ENCODE measurements at places on chromosomes 2 and 18.

DNA sequence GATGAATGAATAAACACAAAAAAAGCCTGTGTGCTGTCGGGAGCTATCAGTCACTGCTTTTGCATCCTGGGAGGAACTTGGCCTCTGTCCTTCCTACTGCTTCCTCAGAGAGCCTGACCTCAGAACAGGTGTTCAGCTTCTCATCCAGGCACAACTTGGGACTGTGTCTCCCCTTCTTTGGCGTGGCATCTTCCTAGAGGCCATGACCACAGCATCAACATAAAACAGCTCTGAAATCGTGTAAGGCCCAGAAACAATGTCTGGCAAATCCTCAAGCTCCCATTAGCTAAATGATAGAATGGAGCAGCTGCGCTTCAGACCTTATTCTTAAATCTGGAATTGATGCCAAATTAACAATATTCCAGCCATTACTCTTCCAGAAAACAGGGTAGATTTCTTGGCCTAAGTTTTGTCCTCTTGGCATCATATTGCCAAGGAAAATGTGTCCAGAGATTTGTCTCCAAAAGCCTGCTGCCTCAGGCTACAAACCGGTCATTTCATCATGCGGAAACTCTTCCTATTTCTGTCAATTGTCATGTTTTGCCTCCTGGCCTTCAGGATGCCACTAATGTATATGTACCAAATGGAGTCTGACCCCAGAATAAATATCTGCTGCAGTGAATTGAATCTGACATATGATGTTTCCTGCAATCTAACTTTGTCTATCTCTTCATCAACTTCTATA, 53.2 kb upstream of the RAB27B start:
- DNase-seq, result no peak

- no peak for DNase-seq
Observed at GRCh38 chr2:101617188-101617587, 80.3 kb upstream of the MAP4K4 start.

GRCh38 chr2:95121093-95121406, 558 bp downstream of the MRPS5 start:
- peak; percentile 4 for DNase-seq

DNA sequence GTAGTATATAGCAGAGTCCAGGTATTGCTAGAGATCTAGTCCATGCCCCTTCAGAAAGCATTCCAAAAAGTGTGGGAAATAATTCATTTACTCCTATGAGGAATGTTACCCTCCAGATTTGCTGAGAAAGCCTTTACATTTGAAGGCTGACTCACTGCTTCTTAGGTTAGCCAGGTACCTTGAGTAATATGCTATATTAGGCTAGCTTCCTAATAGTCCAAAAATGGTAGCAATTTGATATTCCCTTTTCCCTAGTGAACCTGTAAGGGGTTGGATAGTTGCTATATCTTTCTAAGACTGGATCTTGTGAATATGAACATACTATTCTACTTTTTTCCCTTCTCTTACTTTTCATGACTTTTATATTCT, 63.6 kb downstream of the SPOPL start:
- DNase-seq, result no peak

DNA sequence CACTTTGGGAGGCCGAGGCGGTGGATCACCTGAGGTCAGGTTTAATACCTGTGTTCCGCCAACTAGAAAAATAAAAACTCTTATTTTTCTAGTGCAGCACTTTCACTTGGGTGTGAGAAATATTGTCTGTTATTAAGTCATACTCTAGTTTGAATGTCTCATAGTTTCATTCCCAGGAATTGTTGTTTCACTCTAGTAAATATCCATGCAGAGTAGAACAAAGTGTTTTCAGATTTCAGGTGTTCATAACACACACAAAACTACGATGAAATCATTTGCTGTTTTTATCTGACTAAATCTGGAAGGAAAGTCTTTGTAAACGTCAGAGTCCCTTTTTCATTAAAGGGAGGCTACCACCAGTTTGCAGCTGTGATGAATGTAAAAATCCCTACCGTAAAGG, 4.0 kb downstream of the FAM117B start:
- no peak for DNase-seq

- DNase-seq, result no peak
Observed at GRCh38 chr2:226652369-226652768, 147.3 kb downstream of the IRS1 start.

GRCh38 chr2:20185176-20186022, 39.5 kb downstream of the SDC1 start:
- DNase-seq, result no peak

- DNase-seq, result no peak
Observed at GRCh38 chr2:60312618-60313017, 240.8 kb downstream of the BCL11A start.

GRCh38 chr18:54932472-54932871, 26.8 kb downstream of the CCDC68 start:
- DNase-seq, result no peak

DNA sequence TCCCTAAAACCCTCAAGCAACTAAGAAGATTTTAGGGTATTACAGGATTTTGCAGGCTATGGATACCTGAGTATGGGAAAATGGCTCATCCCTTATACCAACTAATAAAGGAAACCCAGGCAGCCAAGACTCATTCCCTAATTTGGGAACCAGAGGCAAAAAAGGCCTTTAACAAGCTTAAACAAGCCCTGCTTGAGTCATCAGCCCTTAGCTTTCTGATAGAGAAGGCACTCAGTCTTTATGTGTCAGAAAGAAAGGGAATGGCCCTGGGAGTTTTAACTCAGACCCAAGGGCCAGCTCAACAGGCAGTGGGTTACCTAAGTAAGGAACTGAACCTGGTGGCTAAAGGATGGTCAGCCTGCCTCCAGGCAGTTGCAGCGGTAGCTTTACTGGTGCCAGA, 96.9 kb upstream of the RMP24 start:
- no peak for DNase-seq

DNA sequence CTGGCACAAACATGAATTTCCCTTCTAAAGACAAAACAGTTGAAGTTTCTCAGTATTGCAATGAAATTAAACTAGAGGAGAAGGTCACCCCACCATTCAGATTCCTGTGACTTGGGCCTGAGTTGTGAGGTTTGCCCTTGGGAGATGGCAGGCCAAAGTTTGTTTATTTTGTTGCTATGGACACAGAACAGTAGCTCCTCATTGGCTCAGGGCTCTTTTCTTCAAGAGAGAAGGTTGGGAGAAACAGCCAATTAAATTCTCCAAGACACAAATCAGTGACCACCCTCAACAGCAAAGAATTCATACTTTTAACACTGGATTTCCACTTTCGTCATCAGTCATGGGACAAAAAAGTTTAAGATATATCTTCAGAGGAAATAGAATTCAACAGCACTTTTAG, at the start of gene FLACC1:
TSS of gene FLACC1 (minus strand) at position 125 of the 400 bp plus-strand sequence. CDS start 5,941 bp downstream, outside the sequence.
- DNase-seq, result no peak

GRCh38 chr2:30148850-30149249, 2.0 kb downstream of the YPEL5 start:
- no peak for DNase-seq

DNA sequence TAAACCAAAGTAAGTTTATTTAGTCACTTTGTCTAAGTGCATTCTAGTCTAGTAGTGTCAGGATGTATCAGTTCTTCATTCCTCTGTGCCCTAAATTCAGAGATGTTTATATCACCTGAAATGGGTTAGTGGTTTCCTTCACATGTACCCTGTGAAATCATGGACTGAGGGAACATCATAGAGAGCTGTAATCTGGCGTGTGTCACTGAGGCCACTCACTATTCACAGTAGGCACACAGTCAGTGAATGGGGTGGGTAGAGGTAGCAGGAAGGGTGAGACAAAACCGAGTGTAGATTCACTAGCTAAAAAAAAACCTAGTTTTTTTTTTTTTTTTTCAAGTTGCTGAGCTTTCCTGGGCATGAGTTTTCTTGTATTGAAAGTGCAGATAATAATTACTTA, 5.6 kb downstream of the KIF5C start:
- no peak for DNase-seq

GRCh38 chr2:75577280-75577679, 16.5 kb upstream of the EVA1A start:
- no peak for DNase-seq

DNA sequence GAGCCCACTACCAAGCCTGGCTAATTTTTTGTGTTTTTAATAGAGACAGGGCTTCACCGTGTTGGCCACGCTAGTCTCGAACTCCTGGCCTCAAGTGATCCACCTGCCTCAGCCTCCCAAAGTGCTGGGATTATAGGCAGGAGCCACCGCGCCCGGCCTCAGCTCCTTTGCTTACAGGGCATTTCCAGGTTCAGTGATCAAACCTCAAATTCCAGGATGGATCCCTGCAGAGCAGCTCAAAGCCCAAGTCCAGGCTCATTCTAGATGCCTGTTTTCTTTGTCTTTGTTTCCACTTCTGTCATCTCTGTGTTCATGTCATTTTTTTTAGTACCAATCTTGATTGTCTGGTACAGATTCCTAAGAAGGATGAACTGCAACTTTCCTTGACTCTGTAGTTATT, 41.9 kb downstream of the TNFRSF11A start:
- no peak for DNase-seq

DNA sequence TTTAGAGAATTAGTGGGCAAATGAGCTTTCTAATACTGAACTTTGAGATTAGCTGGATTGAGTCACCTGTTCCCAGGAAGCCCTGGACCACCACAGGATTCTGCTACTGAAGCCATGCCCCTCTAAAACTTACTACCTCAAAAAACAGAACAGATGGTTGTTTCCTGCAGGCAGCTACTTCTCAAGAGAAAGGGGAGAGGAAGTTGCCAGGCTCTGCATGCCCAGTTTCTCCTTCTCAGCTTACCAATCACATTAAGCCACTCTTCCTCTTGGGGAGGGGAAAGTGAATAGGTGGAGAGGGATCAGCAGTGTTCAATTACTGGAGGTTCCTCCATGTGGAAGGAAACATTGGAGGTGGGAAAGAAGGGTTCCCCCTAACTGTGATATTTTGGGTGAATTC, 24.9 kb upstream of the C1GALT1C1L start:
- DNase-seq, result no peak

GRCh38 chr2:14927021-14927564, 294.6 kb downstream of the LRATD1 start:
- DNase-seq, result no peak

DNA sequence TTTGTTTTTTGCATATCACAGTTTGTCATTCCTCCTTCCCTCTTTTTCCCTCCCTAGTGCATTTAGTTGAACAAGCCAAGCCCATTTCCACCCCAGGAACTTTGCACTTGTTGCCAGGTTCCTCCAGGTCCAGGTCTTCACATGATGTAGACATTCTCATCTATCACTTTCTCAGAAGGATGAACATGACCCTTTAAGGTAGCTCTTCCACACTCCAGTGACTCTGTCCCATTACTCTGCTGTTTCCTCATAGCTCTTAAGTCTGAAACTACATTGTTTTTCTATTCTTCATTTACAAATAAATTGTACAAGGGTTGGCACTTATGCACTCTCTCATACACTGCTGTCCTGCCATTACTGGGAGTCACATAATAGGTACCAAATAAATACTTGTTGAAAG, 6.1 kb downstream of the KYNU start:
- DNase-seq, result no peak

DNA sequence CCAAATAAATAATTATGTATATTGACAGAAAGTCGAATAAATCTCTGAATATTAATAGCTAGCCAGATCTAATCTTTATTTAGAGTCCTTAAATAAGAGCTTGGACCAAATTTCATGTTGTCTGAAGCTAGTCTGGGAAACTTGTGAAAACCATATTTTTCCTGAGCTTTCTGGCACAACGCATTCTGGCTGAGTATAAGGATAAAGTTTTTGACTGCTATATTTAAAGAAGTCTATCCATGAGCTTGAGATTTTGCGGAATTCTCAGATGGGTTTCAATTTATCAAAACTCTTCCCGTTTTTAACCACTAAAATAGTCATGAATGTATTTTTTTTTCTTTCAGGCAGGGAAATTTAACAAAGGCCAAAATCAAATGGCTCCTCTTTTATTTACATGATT, 23.8 kb downstream of the FAP start:
- DNase-seq, result no peak

- DNase-seq, result peak; percentile 96
Observed at GRCh38 chr2:25960920-25961319, 21.4 kb downstream of the KIF3C start.

DNA sequence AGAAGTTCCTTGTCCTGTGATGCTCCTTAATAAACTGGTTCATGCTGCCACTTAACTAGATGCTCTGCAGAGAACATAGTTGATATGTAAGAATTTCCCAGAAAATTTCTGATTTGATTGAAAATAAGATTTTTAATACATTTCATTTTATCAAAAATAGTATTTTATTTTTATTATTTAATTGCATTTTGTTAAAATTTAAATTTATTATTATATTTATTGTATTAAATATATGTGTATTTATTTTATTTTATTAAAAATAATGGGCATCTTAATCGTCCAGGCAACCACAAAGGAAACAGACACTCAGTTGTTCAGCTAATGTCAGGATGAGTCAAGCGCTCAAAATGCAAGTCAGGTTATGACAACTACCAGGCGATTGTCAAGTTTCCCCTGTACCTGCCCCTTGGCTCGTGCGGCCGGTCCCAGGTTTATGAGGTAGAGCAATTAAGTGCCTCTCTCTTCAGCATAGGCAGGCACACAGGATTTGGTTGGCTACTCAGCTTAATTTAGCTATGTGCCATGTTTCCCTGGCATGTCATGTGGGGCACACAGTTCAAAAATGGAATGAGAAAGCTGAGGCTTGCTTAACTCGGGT, 361.2 kb downstream of the RND3 start:
- DNase-seq, result no peak

GRCh38 chr2:233063269-233063975, 3.3 kb downstream of the INPP5D start:
- DNase-seq, result peak; percentile 56

GRCh38 chr2:240635121-240635997, 10.1 kb downstream of the GPR35 start:
- no peak for DNase-seq

DNA sequence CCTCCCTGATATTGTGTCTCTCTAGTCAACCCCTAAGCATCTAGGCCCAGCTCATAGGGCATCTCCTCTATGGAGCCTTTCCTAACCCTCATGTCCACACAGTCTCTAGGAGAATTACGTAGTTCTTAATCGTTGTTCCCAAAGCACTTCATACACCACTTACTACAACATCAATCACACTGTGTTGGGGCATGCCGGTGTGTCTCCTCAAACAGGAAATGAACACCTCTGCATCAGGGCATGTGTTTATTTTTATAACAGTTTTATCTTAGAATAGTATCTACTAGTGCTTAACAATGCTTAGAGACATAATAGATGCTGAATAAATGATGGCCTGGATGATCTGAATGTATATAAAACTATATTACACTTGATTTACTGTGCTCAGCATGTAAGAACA, 19.7 kb downstream of the CYP1B1 start:
- DNase-seq, result no peak
